Hair follicle dermal papilla cell (primary cell): ENCODE measurements at places on chromosomes 5 and 9. TPM values are rescaled to one million over a fixed set of nuclear protein-coding genes. Genes with fewer than 3 reads are reported as not detected.

The SYK gene
- total RNA-seq, result not detected in 2 replicates

The NOL6 gene
- total RNA-seq, result 32.9 and 34.9 TPM in 2 replicates

The NEUROG1 gene
- not detected in 2 replicates for total RNA-seq

The NUTM2G gene
- total RNA-seq, result not detected in 2 replicates

The SLC6A19 gene
- total RNA-seq, result not detected in 2 replicates

The DNAJC18 gene
- total RNA-seq, result 8.3 and 8.6 TPM in 2 replicates

The DDX31 gene
- 17.2 and 18.0 TPM in 2 replicates for total RNA-seq

The PPP2R2B gene
- under 0.01 TPM in 1 of 2 replicates, not detected in the other for total RNA-seq

The NTNG2 gene
- total RNA-seq, result 3.5 and 4.1 TPM in 2 replicates

The CTSL gene
- 187 and 226 TPM in 2 replicates for total RNA-seq

The NPDC1 gene
- 4.7 and 6.9 TPM in 2 replicates for total RNA-seq

The TLE1 gene
- total RNA-seq, result 25.7 and 28.7 TPM in 2 replicates

The PCDHGA12 gene
- 23.6 and 37.8 TPM in 2 replicates for total RNA-seq

The RAD23B gene
- total RNA-seq, result 337 and 364 TPM in 2 replicates

The PLPPR1 gene
- total RNA-seq, result not detected in 2 replicates

The F12 gene
- total RNA-seq, result 0.12 TPM in 1 of 2 replicates, not detected in the other

The MARVELD2 gene
- total RNA-seq, result 2.9 and 3.3 TPM in 2 replicates

The TRAF1 gene
- total RNA-seq, result 1.5 TPM in 2 replicates

The MARCHF11 gene
- not detected in 2 replicates for total RNA-seq

The NFIB gene
- total RNA-seq, result 7.8 and 13.7 TPM in 2 replicates

The PPWD1 gene
- total RNA-seq, result 26.1 and 30.5 TPM in 2 replicates

The TXNDC8 gene
- not detected in 2 replicates for total RNA-seq

The ROR2 gene
- 26.4 and 31.5 TPM in 2 replicates for total RNA-seq

The MYMK gene
- total RNA-seq, result not detected in 2 replicates

The OLFM1 gene
- total RNA-seq, result 0.85 and 1.5 TPM in 2 replicates

The EPB41L4B gene
- 0.32 and 0.36 TPM in 2 replicates for total RNA-seq

The OTP gene
- not detected in 2 replicates for total RNA-seq

The ADAMTS2 gene
- 21.1 and 29.5 TPM in 2 replicates for total RNA-seq

The C5orf52 gene
- not detected in 2 replicates for total RNA-seq

The CDC20B gene
- total RNA-seq, result under 0.01 TPM in 1 of 2 replicates, not detected in the other

The C9orf50 gene
- 0.61 TPM in 1 of 2 replicates, not detected in the other for total RNA-seq

The PDLIM4 gene
- 65.0 and 78.2 TPM in 2 replicates for total RNA-seq

The POU5F2 gene
- total RNA-seq, result 1.7 and 2.6 TPM in 2 replicates

The NRG2 gene
- total RNA-seq, result 2.8 and 4.5 TPM in 2 replicates

The IL11RA gene
- total RNA-seq, result 86.6 and 89.4 TPM in 2 replicates

The F2RL2 gene
- 15.9 and 24.7 TPM in 2 replicates for total RNA-seq

The FAM153A gene
- total RNA-seq, result 0.24 TPM in 1 of 2 replicates, not detected in the other

The SPACA9 gene
- 4.4 and 6.7 TPM in 2 replicates for total RNA-seq

The DIRAS2 gene
- total RNA-seq, result 0.12 and 0.16 TPM in 2 replicates

The MLANA gene
- total RNA-seq, result 0.32 TPM in 1 of 2 replicates, not detected in the other

The MGAT1 gene
- total RNA-seq, result 157 and 163 TPM in 2 replicates

The SLC6A18 gene
- total RNA-seq, result not detected in 2 replicates

The CSF1R gene
- total RNA-seq, result 0.16 and 0.36 TPM in 2 replicates

The MCTP1 gene
- total RNA-seq, result 2.3 and 3.4 TPM in 2 replicates

The ZNF367 gene
- 0.97 TPM in 2 replicates for total RNA-seq

The RBM18 gene
- total RNA-seq, result 10.0 and 11.4 TPM in 2 replicates

The SMIM27 gene
- 1.1 and 3.7 TPM in 2 replicates for total RNA-seq

The DMRT3 gene
- not detected in 2 replicates for total RNA-seq

The DNAJB5 gene
- 16.9 and 19.7 TPM in 2 replicates for total RNA-seq
